Tracheal epithelial cell (primary cell): ENCODE measurements at places on chromosomes 2 and 18. TPM values are rescaled to one million over a fixed set of nuclear protein-coding genes. Genes with fewer than 3 reads are reported as not detected.

Gene ORC2
- 12.8 and 17.7 TPM in 2 replicates for total RNA-seq

Gene NEDD4L
- 19.0 and 35.9 TPM in 2 replicates for total RNA-seq

Gene RSAD2
- 0.21 and 2.2 TPM in 2 replicates for total RNA-seq

Gene CXCR4
- total RNA-seq, result 0.48 TPM in 1 of 2 replicates, not detected in the other

Gene SLC11A1
- 0.21 and 1.4 TPM in 2 replicates for total RNA-seq

Gene NDC80
- 1.9 and 2.4 TPM in 2 replicates for total RNA-seq

Gene GREB1
- 0.21 and 0.24 TPM in 2 replicates for total RNA-seq

Gene DSC1
- total RNA-seq, result under 0.01 TPM in 1 of 2 replicates, not detected in the other

Gene LHCGR
- not detected in 2 replicates for total RNA-seq

Gene CD207
- total RNA-seq, result not detected in 2 replicates

Gene ZNF892
- total RNA-seq, result 4.5 and 7.2 TPM in 2 replicates

Gene AGXT
- total RNA-seq, result not detected in 2 replicates

Gene STAT4
- 5.1 and 13.6 TPM in 2 replicates for total RNA-seq

Gene ATP6V1C2
- 0.24 and 0.43 TPM in 2 replicates for total RNA-seq
